A172 (cell line): ENCODE measurements at places on chromosomes 16 and 17. TPM values are rescaled to one million over a fixed set of nuclear protein-coding genes. Genes with fewer than 3 reads are reported as not detected.

MYOCD gene
- not detected in 2 replicates for total RNA-seq

KRTAP2-3 gene
- 0.69 and 1.00 TPM in 2 replicates for total RNA-seq

CLEC3A gene
- not detected in 2 replicates for total RNA-seq

TMIGD1 gene
- total RNA-seq = not detected in 2 replicates

ALDH3A1 gene
- 0.16 TPM in 1 of 2 replicates, not detected in the other for total RNA-seq

AXIN1 gene
- total RNA-seq = 39.0 and 50.5 TPM in 2 replicates

RNF151 gene
- total RNA-seq = 0.17 TPM in 1 of 2 replicates, not detected in the other

TBC1D3I gene
- total RNA-seq = 0.22 TPM in 1 of 2 replicates, not detected in the other

KRTAP16-1 gene
- total RNA-seq = not detected in 2 replicates

ATXN7L3 gene
- 44.3 and 54.5 TPM in 2 replicates for total RNA-seq

GPR142 gene
- total RNA-seq = not detected in 2 replicates

NPIPB13 gene
- 0.03 and 0.50 TPM in 2 replicates for total RNA-seq

SKAP1 gene
- 2.6 TPM in 1 of 2 replicates, not detected in the other for total RNA-seq

CA5A gene
- total RNA-seq = not detected in 2 replicates

RNF157 gene
- total RNA-seq = 7.0 and 8.3 TPM in 2 replicates

ANKFN1 gene
- 0.67 TPM in 1 of 2 replicates, not detected in the other for total RNA-seq

ZNF213 gene
- 2.1 and 4.6 TPM in 2 replicates for total RNA-seq

CCDC154 gene
- total RNA-seq = 0.03 and 0.26 TPM in 2 replicates

TMEM220 gene
- 0.12 and 0.26 TPM in 2 replicates for total RNA-seq

FN3K gene
- total RNA-seq = 2.1 and 2.9 TPM in 2 replicates

PERCC1 gene
- total RNA-seq = not detected in 2 replicates

UQCRC2 gene
- total RNA-seq = 79.5 and 109 TPM in 2 replicates

SGCA gene
- total RNA-seq = 0.22 and 9.3 TPM in 2 replicates

TXNDC11 gene
- 33.8 and 35.9 TPM in 2 replicates for total RNA-seq

CHST4 gene
- 0.55 and 0.60 TPM in 2 replicates for total RNA-seq

CCL18 gene
- total RNA-seq = not detected in 2 replicates

ZNF423 gene
- total RNA-seq = not detected in 2 replicates

CDH3 gene
- 0.07 and 0.34 TPM in 2 replicates for total RNA-seq

SRSF2 gene
- total RNA-seq = 334 and 420 TPM in 2 replicates

HSF5 gene
- not detected in 2 replicates for total RNA-seq

PAFAH1B1 gene
- total RNA-seq = 77.4 and 79.1 TPM in 2 replicates

KCNJ12 gene
- 0.03 and 0.05 TPM in 2 replicates for total RNA-seq

KRTAP2-1 gene
- total RNA-seq = not detected in 2 replicates

BICDL2 gene
- not detected in 2 replicates for total RNA-seq

SOST gene
- total RNA-seq = 0.07 and 0.24 TPM in 2 replicates
